ENCODE measurements at places on chromosomes 2 and 18. TPM values are rescaled to one million over a fixed set of nuclear protein-coding genes. Genes with fewer than 3 reads are reported as not detected.

Gene TEX44
- not detected for total RNA-seq

Gene GREB1
- 2.6 TPM for total RNA-seq

Gene CHRNA1
- total RNA-seq = not detected

Gene KCNK3
- total RNA-seq = 0.94 TPM

Gene CPLX4
- not detected for total RNA-seq

Gene ACKR3
- 12.0 TPM for total RNA-seq

Gene SNORC
- 2.4 TPM for total RNA-seq

Gene G6PC2
- total RNA-seq = not detected

Gene DSG4
- not detected for total RNA-seq

Gene DCDC2C
- not detected for total RNA-seq

Gene CD8B2
- not detected for total RNA-seq

Gene SLC19A3
- 2.4 TPM for total RNA-seq

Gene CHST9
- not detected for total RNA-seq

Gene ACTG2
- 0.30 TPM for total RNA-seq

Gene CLASP1
- total RNA-seq = 15.9 TPM
